ENCODE measurements at places on chromosomes 12 and 14.

- DNase-seq: peak; percentile 75
These were observed 25.2 kb upstream of the RND1 start for GRCh38 chr12:48890657-48891418.

GRCh38 chr14:75088566-75089373 is 19.3 kb downstream of the ZC2HC1C start:
- peak; percentile 41 for DNase-seq

- no peak for DNase-seq
These were observed 87.8 kb upstream of the FERMT2 start for GRCh38 chr14:53038629-53039028.

- peak; percentile 65 for DNase-seq
These were observed 11.9 kb upstream of the SLC2A13 start for GRCh38 chr12:40117818-40118217.

DNA sequence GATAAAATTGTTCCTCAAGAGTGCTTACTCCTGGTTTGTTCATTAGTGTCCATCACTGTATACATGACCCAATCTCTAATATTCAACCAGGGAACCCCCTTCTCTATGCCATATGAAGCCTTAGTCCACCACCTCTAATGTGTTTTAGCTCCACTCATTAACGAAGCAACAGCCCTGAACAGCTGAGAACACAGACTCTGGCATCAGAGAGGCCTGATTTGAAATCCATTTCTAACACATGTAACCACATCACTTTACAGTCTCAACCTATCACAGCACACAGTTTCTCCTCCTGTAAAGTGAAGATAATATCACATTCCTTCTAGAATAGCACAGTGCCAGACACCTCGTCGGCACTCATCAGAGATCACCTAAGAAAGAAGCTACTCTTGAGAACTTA is 64.3 kb downstream of the C2CD5 start:
- no peak for DNase-seq
